ENCODE measurements at places on chromosomes 5 and 9.

DNA sequence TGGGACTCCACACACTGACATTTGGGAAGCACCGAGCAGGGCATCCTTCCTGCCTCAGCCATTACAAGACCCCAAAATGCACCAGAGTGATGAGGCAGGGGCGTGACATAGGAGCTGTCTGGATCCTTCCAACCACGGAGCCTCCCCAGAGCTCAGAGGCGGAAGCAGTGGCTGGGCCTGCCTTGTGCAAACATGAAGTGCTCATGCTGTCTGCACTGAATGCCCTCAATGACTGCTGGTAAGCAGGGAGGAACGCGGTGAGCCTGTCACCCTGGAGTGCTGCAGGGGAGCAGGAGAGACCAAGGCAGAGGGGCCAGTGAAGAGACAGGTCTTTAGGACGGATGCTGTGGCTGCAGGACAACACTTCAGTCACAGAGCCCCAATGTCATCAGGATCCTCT, 60.2 kb upstream of the HRH2 start:
- DNase-seq: no peak

DNA sequence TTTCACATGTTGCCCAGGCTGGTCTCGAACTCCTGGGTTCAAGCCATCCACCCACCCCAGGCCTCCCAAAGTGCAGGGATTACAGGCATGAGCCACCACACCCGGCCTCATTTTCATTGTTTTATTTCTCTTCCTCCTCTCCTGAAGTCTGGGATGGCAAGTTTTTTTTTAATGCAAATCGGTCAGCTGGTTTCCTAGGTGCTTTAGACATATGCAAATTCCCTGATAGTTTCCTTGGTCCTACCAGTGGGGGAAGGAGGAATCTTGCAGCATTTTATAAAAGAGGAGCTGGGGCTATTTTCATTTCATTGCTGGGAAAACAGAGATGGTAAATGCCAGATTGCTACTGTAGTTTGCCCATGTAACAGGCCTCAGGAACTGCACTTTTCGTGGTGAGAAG, 179.4 kb downstream of the ACTL7B start:
- no peak for DNase-seq

GRCh38 chr5:179418972-179419371, 73.7 kb upstream of the ADAMTS2 start:
- DNase-seq: no peak

DNA sequence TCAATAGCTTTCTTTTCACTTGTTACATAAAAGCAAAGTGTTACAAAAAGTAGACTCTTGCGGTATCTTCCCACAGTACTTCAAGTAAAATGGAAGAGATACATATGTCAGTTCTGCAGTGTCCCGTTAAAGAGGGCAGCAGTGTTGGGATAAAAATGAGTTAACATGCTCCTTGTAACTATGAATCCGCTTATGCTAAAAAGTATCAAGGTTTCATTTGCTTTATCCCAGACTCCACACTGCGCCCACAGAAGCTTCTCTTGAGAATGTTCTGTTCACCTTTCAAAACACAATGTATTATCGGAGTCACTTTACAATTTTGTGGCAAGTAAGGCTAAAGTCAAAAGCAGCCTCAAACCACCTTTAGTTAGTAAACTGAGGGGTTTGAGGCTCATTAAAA, 790 bp downstream of the PTAR1 start:
- DNase-seq: no peak

- DNase-seq: no peak
Measured at GRCh38 chr9:23537192-23538066, 288.6 kb downstream of the ELAVL2 start.

DNA sequence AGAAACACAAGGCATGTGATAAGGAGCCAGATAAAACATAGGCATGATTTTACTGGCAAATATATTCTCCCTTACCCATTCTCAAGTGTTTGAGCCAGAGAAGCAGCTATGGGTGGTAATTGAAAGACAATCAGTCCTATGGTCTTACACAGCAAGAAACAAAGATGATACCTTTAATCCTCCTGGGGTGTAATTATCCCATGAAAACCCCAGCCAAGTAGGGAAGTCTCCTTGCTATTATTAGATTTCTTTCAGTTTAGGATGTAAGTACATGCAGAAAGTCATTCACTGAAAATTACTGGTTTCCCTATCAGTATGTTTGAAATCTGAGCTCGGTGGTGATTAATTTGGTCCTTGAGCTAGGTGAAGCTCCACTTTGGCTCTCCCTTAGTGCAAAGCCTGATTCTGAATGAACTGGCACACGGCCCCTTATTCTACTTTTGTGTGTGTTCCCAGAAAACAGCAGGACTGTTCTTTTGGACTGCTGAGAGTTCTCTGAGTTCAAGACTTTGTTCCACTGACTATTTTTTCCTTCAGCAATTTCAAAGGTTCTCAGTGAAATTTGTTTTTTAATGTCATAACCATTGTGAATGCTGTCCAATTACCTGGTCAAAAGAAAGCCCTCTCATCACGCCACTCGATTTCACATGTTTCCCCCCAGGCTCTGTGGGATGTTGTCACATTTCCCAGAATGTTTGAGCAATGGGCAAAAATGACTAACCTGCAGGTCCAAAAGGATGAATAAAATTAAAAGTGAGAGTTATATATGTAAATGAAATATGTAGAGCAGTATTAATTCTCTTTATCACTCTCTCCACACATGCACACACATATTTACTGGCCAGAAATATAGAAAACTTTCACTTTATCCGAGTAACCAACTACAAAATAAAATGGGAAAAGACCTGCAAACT, 343.0 kb downstream of the RAB3C start:
- DNase-seq: no peak

DNA sequence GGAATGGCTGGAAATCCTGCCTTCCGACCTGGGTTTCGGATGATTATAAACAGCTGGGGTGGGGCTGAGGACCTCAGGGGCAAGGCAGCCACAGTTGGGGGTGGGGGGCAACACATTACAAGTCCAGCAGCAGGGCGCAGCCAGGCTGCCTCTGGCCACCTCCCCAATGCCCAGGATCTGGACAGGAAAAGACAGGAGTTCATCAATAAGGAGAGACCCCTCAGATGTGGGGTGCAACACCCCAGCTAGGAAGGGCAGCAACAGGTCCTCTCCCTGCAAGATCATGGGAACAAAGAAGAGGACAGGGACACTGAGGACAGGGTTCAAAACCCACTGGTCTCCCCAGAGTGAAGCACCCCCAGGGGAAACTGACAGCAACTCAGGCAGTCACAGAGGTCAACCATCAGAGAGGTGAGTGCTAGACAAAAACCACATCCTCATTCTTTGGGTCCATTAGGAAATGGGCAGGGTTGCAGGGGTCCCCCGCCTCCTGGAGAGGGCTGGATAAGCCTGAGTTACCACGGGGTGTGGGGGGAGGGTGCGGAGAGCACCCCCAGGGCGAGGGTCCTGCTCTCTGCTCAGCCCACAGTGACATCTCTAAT, 33.5 kb downstream of the SEMA4D start:
- DNase-seq: no peak

DNA sequence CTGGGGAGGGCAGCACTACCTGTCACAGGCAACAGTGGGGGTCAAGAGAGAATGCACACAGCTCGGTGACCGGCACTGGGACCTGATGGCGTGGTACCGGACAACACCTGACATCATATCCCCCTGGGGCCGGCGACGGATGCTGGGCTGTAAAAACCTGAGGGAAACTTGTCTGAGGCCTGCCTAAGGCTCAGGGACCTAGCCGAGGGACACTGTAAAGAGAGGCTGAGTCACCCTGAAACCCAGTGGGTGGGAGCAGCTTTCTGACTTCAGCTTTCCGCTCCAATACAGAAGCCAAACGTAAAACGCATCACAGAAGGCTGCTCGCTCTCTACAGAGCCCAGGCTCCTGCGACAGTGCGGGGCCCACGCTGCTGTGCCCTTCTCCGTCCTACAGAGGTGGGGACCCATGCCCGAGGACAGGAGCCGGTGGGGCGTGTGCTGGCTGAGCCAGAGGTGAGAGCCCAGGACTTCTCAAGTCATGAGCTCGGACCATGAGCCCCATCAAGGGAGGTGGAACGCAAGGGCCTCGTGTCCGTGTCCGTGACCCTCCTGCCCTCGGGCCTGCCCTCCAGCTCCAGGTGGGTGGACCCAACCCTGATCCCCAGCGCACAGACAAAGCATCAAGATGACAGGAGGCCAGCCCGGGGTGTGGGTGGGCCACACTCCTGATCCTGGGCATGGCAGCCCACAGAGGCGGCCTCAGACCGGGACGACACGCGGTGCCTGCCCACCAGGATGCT, 5.3 kb downstream of the RALGDS start:
- DNase-seq: no peak

- DNase-seq: no peak
Measured at GRCh38 chr5:81226949-81227348, 6.2 kb upstream of the CKMT2 start.

DNA sequence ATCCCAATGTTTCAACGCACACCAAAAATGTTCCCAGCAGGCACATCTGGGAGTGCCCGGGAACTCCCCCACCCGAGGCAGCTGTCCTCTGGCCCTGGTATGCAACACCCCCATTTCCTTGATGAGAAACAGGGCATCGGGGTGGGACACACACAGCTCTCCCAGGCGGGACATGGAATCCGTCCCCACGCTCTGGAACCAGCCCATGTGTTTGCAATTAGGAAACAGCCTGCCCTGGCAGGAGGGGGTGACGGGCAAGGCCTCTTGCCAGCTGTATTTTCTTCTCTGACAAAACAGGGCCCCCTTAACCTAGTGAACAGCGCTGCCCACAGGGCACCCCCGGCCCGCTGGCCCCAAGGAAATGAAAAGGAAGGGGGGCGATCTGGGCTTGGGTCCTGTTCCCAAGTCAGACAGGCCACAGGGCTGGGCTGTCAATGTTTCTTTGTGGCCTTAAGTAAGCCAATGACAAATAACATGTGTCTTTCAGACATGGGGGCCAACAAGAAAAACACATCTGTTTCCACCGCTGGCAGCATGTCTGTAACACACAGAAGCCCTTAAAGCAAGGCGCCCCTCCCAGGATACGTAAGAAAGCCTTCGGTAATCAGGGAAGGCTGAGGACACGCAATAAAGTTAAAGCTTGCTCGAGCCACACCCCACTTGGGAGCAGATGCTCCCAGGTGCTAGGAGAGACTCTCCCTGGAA, 125.3 kb downstream of the ROR2 start:
- no peak for DNase-seq

DNA sequence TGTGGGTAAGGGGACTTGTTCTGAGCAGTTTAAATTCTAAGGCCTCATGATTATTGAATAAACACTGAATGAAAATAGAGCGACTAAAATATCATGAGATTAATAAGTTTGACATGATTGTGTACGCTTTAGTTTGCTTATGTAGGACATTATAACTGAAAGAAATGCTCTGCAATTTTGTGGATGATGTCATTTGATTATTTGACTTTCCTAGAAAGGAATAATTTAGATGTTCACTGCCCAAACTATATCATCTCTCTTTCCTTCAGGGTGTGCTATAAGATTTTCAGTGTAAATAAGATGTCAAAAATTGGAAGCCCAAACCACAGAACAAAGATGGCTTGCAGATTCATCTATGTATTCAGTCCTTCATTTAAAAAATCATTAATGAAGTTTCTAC, 115.7 kb upstream of the MTAP start:
- no peak for DNase-seq

DNA sequence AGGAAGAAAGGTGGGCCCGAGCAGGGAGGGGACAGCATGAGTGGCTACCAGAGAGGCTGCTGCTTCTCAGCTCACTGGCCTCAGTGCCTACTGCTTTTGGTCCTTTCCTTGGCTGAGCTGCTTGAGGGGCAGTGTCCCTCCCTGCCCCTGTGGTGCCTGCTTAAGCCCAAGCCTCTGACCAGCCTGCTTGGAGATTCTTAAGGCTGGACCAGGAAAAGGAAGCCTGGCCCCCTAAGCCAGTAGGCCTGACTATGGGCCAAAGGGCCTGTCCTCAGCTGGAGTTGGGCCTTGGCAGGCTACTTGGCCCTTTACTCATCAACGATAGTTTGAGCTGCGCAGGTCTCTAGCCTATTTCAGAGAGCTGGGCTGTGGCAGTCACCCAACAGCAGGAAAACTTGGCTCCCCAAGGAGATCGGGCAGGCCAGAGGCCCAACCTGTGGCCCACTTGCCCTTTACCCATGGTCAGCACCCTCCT, 24.9 kb downstream of the TCF7 start:
- DNase-seq: no peak

GRCh38 chr9:34620061-34620994, at the start of gene DCTN3:
Gene DCTN3, minus strand, starts transcription at chr9:34620495. Its CDS starts 31 bp downstream, at chr9:34620464.
- DNase-seq: peak; percentile 92

DNA sequence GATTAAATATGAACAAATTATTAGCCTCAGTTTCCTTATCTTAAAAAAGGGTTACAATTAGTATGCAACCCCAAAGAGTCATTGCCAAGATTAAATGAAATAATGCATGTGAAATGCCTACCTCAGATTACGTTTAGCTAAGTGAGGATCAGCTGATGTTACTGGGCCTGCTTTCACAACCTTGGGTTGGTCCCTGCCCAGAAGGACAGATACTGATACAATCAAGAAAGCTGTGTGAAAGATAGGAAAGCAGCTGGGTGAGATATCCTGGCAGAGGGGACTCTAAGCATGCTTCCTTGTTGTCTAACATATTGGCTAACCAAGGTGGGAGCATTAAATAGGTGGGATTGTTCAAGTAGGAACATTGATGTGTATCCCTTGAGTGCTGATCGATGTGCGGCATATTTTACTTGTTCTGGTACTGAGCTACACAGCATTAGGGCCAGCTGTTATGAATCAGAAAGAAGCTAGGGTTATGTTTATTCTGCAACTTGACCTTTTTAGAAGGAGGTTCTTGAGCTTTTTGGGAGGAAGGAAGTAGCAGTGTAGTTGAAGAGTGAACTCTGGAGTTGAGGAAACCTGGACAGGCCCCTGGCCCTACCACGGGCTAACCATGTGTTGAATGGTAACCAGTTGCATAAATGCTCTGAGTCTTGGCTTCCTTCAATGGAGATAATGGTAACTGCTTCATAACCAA, 28.9 kb downstream of the SNX24 start:
- DNase-seq: no peak

DNA sequence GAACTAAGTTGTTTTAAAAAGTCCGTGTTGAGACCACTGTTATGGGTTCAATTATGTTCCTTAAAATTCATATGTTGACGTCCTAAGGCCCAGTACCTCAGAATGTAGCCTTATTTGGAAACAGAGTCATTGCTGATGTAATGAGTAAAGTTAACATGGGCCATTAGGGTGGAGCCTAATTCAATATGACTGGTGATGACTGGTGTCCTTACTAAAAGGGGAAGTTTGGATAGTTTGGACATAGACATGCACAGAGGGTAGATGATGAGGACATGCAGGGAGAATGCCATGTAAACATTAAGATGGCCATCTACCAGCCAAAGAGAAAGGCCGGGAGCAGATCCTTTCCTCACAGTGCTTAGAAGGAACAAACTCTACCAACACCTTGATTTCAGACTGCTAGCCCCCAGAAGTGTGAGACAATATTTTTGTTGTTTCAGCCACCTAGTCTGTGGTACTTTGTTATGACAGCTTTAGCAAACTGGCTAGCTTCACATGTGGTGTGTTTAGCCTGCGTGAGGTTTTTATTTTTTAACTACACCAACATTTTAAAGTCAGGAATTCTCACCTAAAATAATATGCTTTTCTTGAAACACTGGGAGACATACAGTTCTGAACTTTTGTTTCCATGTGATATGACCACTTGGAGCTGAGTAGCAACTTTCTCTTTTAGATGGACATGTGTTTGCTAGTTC, 135.3 kb downstream of the YIPF5 start:
- no peak for DNase-seq

GRCh38 chr5:180540050-180540694, 46.0 kb downstream of the CNOT6 start:
- DNase-seq: no peak

Measured in central memory CD4-positive, alpha-beta T cell (primary cell).